ENCODE measurements at places on chromosomes 3 and 15.

- no peak for DNase-seq
Measured at GRCh38 chr3:20488151-20488550, 302.1 kb upstream of the SGO1 start.

GRCh38 chr3:170773682-170774425 lies 96.1 kb downstream of the RPL22L1 start:
- no peak for DNase-seq

GRCh38 chr15:84725001-84725491 lies 9.1 kb upstream of the SEC11A start:
- DNase-seq, result peak; percentile 47

DNA sequence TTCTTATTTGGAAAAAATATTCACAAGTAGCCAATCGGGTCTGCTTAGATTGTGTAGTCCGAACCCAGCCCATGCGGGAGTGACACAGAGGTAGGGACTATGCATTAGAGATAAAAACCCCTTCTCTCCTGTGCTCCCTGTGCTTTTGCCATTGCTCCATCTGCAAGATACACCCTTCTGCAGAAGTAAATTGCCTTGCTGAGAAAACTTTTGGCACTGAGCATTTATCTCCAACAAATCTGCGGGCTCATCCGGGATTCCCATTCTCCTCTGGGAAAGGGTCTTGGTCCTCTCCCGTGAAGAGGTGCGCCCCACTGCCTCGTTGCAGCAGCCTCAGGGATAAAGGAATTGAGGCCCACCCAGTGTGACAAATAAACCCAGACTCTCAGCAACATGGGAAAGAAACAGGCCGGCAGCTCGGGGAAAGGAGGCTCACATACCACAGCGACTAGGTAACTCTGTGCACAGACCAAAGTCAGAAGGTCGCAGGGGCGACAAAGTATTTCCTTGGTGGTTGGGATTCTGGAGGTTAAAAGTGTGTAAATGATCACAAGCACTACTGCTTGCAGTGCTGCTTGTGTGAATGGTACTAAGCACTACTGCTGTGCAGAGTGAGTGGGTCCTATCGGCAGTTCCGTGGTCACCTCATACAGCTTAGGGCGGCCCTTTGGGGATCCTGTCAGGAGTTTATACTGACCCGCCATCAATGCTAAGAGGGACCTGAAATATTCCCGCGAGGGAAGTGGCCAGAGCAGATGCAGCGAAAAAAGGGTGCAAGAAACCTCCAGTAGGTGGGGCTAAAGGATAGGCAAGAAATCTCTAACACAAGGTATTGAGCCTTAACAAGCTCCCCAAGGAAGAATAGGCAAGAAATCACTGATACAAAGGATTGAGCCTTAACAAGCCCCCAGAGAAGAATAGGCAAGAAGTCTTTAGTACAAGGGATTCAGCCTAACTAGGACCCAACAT lies 54.3 kb downstream of the GSK3B start:
- DNase-seq, result no peak

DNA sequence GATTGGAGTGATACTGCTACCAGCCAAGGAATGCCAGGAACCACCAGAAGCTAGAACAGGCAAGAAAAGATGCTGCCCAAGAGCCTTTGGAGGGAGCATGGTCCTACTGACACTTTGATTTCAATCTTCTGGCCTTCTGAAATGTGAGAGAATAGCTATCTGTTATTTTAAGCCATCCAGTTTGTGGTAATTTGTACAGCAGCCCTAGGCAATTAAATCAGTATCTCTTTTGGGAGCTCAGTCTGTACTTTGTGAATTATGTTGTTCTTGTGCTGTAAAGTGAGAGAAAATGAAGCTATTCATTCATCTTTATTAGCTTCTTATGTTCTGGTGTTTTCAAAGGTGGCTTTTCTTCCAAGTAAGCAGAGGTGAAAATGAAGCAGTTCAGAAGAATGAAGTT lies 381.3 kb downstream of the PDCD6IP start:
- DNase-seq, result no peak

DNA sequence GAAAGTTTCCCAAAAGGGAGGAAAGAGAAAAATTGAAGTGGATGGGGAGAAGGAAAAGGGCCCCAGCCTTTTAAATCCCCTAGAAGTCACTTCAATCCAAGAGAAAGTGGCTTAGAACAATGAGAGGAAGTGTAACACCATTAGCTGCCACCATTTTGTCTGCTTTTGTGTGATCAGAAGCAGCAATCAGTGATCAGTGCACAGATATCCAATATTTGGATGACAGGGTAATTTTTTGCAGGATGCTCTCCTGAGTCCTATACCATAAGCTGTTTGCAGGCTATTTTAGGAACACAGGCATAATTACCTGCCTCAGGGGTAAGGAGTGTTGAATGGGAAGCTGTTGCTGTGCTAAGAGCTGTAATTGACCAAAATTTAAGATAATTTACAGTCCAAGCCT lies 31.4 kb downstream of the SLC35A5 start:
- DNase-seq, result no peak

DNA sequence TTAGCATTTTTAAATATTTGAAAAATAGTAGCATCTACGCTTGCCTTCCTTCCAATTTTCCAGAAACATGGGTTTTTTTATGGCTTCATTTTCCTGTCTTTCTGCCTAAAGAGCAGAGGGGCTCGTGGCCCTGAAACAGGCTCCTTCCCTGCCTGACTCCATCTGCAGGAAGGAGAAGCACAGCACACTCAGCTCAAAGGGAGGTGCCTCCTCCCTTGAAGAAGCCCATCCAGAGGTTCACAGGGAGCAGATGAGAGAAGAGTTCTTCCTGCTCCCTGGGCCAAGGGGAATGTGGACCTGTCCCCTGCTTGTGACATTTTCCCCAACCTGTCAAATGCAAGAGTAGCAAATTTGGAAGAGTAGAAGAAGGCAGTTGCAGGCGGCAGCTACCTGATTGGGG lies 55.8 kb downstream of the BBX start:
- DNase-seq, result no peak

DNA sequence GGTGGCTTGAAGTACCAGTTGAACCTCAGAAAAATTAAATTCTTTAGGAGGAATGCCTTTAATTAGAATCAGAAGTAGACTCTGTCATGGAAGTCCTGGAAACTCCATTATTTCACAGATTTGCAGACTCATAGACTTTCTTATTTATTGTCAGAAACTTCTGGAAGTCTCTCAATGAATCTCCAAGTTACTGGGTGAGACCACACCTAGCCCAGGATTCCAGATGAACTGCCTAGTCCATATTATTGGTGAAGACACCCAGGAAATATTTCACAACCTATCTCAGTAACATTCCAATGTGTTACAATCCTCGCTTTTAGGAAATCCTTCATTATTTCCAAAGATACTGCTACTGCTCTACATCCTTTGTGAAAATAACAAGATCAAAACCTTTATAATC lies 6.5 kb upstream of the THBS1 start:
- no peak for DNase-seq

DNA sequence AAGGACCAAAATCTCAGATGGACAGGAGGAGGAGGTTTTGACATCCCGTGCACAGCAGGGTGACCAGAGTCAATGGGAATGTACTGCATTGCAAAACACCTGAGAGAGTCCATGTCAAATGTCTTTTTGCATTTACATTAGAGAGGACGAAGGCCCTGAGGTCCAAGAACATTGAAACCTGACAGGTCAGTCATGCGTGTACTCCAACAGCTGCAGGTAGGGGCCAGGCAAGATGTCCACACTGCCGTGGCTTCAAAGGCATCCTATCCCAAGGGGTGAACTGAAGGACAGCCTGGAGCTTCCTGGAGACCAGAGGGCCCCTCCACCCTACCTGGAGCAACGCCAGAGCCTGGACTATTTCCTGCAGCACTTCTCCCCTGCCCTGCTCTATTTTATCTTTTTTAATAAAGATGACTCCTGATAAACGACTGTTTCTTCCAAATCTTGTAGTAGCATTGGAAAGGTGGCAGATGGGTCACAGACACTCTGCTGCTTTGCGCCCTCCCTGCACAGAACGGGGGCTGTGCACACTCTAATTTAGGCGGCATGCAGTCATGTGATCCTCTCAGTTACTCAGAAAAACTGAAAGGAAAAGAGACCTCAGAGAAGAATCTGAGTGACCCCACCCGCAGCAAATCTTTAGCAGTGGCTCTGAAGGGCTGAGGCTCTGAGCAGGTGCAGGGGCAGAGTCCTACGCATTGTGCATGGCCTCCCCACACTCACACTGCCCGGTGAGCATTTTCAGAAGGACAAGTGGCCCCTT lies 68.2 kb downstream of the HMCES start:
- no peak for DNase-seq

DNA sequence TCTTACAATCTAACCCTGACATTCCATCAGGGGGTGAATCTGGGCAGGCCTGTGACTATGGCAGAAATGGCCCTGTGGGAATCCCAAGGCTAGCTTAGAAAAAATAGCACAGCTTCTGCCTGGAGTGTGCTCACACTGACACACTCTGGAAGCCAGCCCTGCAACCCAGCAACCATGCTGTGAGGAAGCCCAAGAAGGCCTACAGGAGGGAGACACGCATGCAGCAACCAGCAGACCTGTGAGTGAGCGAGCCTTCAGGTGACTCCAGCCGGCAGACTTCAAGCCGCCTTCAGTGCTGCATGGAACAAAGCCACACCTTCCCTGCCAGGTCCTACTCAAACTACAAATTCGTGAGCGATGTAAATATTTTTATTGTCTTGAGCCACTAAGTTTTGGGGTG lies 26.1 kb downstream of the RAB6B start:
- no peak for DNase-seq

GRCh38 chr3:159829539-159830227 lies 159.0 kb upstream of the IL12A start:
- DNase-seq, result no peak

DNA sequence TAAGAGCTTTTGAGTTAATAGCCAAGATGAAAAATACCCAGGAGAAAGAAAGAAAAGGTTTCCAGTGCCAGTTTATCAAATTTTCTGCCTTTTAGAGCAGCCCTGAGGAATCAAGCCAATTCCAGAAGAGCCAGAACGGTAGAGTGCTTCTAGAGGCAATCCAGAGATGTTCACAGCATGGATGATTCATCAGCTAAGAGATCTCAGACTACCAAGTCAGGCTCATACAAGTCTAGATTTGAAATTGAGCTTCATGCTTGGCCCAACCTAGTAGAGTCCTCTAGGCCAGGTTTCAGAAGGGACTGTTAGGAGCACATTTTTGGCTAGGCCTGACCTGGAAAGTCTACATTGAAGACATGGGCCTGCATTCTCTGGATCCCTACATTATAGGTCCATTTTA lies 15.5 kb downstream of the WDR48 start:
- no peak for DNase-seq

GRCh38 chr15:24956111-24956838 lies 1.5 kb downstream of the SNRPN start:
- peak; percentile 76 for DNase-seq

DNA sequence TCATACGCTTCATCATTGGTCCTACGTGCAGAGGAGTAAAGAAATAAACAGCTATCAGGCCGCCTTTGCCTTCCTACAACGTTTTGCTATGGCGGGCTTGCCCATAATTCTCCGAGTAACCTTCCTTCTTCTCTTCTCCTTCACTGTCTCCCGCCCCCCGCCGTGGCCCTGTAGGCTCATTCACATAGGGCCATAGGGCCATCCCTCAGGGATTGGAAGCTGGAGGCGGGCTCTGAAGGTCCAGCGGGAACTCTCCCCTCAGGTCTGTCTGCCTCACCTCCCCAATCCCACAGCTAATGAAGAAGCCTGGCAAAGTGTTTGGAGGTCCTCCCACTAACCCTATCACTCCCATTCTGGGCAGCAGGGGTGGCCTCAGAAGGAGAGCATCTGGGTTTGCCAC lies 43.6 kb downstream of the SEMA5B start:
- no peak for DNase-seq

- DNase-seq, result no peak
Measured at GRCh38 chr3:53646723-53647122, 152.3 kb downstream of the CACNA1D start.

Data from CD4-positive, alpha-beta T cell treated with Interleukin-15 for 4 hours (primary cell).